Activated CD8-positive, alpha-beta T cell treated with anti-CD3 and anti-CD28 coated beads, Interleukin-2, amount 10 ng/mL, durations not matched to agents 7 days and 5 days (primary cell): ENCODE measurements at places on chromosomes 16 and 17.

DNA sequence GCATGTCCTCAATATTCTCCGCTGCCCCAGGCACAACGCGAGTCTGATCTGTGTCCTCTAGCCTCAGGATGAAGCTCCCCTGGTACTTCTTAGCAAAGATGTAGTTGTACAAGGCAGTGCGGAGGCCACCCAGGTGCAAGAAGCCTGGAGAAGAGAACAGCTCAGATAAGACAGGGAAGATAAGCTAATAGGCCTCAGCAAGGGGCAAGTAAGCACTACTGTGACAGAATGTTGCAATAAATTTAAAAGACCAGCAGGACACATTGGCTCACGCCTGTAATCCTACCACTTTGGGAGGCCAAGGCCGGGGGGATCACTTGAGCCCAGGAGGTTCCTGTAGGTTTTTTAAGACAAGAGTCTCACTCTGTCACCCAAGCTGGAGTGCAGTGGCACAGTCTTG is 5.0 kb downstream of the EARS2 start:
- no peak for DNase-seq
- H3K36me3 ChIP-seq = peaks cover 24% of the 10 kb centered on the region
- peaks cover 17% of the 10 kb centered on the region for H3K4me1 ChIP-seq
- no peak overlapping the region for H3K4me3 ChIP-seq
- no peak overlapping the region for H3K27ac ChIP-seq
- no peaks in the 10 kb centered on the region for H3K27me3 ChIP-seq

- H3K36me3 ChIP-seq = peaks cover 70% of the 10 kb centered on the region
- H3K4me1 ChIP-seq = peaks cover 78% of the 10 kb centered on the region
- H3K4me3 ChIP-seq = peak overlapping the region; percentile 46
- no peaks in the 10 kb centered on the region for H3K27me3 ChIP-seq
Observed at GRCh38 chr17:2253362-2253761, 50.2 kb downstream of the SMG6 start.

GRCh38 chr17:65794572-65794971 is 233.1 kb upstream of the AXIN2 start:
- H3K27ac ChIP-seq = no peak overlapping the region
- peaks cover 4% of the 10 kb centered on the region for H3K27me3 ChIP-seq
- no peak overlapping the region for H3K4me3 ChIP-seq
- no peaks in the 10 kb centered on the region for H3K4me1 ChIP-seq
- DNase-seq = no peak

DNA sequence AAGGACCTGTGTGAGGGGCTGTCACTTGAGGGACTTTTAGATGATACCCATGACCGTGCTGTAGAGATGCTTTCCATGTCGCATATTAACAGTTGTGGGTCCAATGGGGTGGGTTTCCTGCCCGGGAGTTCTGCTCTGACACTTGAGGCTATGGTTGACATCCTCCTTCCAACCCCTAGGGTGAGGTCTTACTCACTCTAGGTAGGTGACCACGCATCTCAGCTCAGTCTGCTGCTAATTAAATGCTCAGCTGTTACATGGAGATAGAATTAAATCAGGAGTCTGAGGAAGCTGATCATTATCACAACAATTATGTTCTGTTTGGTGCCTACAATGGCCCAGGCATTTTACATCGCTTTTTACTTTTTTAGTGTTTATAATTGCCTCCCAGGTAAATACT is 40.2 kb downstream of the OSBPL7 start:
- H3K27ac ChIP-seq = no peak overlapping the region
- H3K27me3 ChIP-seq = peaks cover 44% of the 10 kb centered on the region
- no peak for DNase-seq

GRCh38 chr17:73657473-73658116 is 13.3 kb upstream of the SDK2 start:
- H3K27me3 ChIP-seq = peaks cover 9% of the 10 kb centered on the region
- H3K4me1 ChIP-seq = peaks cover 4% of the 10 kb centered on the region
- peaks cover 5% of the 10 kb centered on the region for H3K36me3 ChIP-seq
- H3K27ac ChIP-seq = no peak overlapping the region

- peaks cover 27% of the 10 kb centered on the region for H3K36me3 ChIP-seq
- peak within 1 kb of the TSS; percentile 71 for H3K27ac ChIP-seq
- peaks cover 40% of the 10 kb centered on the region for H3K4me1 ChIP-seq
- peak; percentile 66 for DNase-seq
- H3K4me3 ChIP-seq = peak within 1 kb of the TSS; percentile 72
- H3K27me3 ChIP-seq = peaks cover 19% of the 10 kb centered on the region
Observed at GRCh38 chr16:84647828-84648594, at the start of gene KLHL36. Gene KLHL36 (plus strand): TSS chr16:84648511. CDS start chr16:84650868, 2,357 bp downstream.

- peaks cover 9% of the 10 kb centered on the region for H3K4me1 ChIP-seq
- no peak for DNase-seq
- H3K27me3 ChIP-seq = peaks cover 3% of the 10 kb centered on the region
- no peak overlapping the region for H3K27ac ChIP-seq
- no peak overlapping the region for H3K4me3 ChIP-seq
Observed at GRCh38 chr16:87454391-87454790, 38.4 kb downstream of the ZCCHC14 start.

DNA sequence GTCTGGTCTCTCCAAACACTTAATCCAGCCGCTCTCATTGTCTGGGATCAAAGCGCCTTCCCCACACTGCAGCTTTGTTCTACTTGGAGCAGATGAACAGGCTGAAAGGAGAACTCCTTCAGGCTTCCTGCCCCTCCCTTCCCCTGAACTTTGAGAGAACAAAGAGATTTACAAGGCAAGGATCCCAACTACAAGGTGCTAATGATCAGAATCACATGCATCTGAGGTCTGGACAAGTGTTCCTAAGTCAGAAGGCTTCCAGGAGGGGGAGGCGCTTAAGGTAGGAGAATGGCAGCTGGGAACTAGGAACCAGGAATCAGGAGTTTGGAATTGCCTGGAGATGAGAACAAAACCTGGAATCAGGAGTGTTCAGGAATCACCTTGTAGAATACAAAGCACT is 606.3 kb upstream of the CDH11 start:
- H3K4me1 ChIP-seq = no peaks in the 10 kb centered on the region
- no peaks in the 10 kb centered on the region for H3K36me3 ChIP-seq
- H3K4me3 ChIP-seq = no peak overlapping the region
- no peak for DNase-seq
- no peak overlapping the region for H3K27ac ChIP-seq

- peak; percentile 55 for DNase-seq
- peak overlapping the region; percentile 40 for H3K4me3 ChIP-seq
- H3K27me3 ChIP-seq = no peaks in the 10 kb centered on the region
- H3K27ac ChIP-seq = peak overlapping the region; percentile 77
- peaks cover 95% of the 10 kb centered on the region for H3K4me1 ChIP-seq
- peaks cover 64% of the 10 kb centered on the region for H3K36me3 ChIP-seq
Observed at GRCh38 chr17:40329839-40330794, 21.1 kb downstream of the RARA start.

DNA sequence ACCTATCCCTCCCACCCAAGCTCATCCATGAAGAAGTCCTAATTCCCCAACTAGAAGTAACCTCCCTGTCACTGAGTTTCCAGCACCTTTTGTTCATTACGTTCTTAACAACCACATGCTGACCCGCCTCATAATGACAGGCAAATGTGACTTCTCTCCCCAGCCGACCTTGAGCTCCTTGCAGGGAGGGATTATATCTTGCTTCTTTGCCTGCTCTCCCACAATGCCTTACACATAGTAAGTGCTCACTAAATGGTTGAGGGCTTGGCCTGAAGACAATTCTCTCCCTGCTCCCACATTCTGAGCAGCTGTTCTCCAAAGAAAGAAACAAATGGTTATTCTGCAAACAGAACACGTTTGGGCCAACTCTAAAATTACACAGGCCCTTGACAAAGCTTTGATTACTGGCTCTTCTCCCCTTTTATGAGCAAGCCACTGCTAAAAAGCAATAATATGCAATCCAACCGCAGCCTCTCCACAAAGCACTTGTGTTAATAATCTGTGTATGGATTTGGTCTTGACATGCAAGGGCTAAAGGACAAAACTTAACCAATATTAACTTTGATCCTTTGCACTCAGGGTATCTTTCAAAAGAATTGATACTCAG is 23.2 kb downstream of the SLC39A11 start:
- no peak overlapping the region for H3K27ac ChIP-seq
- H3K4me3 ChIP-seq = no peak overlapping the region
- H3K27me3 ChIP-seq = no peaks in the 10 kb centered on the region
- H3K4me1 ChIP-seq = peaks cover under 1% of the 10 kb centered on the region

DNA sequence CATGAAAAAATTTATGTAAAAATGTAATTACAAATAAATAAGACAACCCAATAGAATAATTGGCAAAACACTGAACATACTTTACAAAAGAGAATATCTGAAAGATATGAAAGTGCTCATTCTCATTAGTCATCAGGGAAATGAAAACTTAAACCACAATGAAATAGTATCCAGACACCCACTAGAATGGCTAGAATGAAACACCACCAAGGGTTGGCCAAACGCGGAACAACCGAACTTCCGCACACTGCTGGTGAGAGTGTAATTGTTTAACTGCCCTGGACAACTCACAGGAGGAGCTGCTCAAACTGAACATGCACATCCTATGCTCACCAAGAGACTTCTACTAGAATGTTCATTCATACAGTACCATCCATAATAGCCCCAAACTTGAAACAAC is 5.8 kb upstream of the ZDHHC7 start:
- no peak overlapping the region for H3K27ac ChIP-seq
- H3K27me3 ChIP-seq = peaks cover 20% of the 10 kb centered on the region
- H3K36me3 ChIP-seq = no peaks in the 10 kb centered on the region
- no peak overlapping the region for H3K4me3 ChIP-seq
- H3K4me1 ChIP-seq = peaks cover 16% of the 10 kb centered on the region
- no peak for DNase-seq

DNA sequence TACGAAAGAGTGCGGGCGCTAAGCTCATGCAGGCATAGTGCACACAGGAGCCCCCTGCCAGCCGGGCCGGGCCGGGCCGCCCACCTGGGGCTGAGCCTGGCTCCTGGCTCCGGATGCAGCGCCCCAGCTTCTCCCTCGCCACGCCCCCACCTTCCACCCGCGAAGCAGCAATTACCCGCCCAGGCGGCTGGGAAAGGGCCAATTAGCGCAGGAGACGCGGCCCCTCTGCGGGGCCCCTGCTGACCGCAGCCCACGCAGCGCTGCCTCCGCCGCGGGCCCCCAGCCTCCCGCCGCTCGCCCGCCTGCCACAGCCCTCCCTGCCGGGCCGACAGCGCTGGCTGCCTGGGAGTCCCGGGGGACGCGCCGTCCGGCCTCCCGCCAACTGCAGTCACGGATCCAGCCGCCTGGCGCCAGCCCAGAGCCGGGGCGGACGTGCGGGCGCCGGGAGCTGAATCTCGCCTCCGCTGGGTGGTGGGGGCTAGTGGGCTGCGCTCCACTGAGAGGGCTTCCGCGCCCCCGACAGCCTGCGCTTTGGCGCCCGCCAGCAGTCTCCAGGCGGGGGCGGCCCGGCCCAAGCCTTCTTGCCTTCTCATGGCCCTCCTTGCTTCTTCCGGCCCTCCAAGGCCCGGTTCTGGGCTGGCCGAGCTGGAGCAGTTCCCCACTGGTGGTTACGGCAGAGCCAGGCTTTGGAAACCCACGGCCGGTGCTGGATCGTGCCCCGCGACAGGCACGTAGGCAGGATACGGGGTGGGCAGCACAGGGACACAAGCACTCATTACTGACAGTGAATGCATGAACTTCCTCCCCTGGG is 14.9 kb upstream of the CBFB start:
- H3K4me3 ChIP-seq = peak overlapping the region; percentile 89
- H3K27me3 ChIP-seq = no peaks in the 10 kb centered on the region
- peaks cover 68% of the 10 kb centered on the region for H3K4me1 ChIP-seq
- peak; percentile 89 for DNase-seq
- peak overlapping the region; percentile 96 for H3K27ac ChIP-seq
- H3K36me3 ChIP-seq = peaks cover 17% of the 10 kb centered on the region

- peak; percentile 82 for DNase-seq
- peaks cover 28% of the 10 kb centered on the region for H3K4me1 ChIP-seq
- peak overlapping the region; percentile 85 for H3K27ac ChIP-seq
Observed at GRCh38 chr17:63419949-63420867, 25.9 kb downstream of the CYB561 start.

GRCh38 chr17:83171661-83172060 is 92.3 kb downstream of the METRNL start:
- H3K36me3 ChIP-seq = peaks cover 2% of the 10 kb centered on the region
- no peak overlapping the region for H3K27ac ChIP-seq
- no peak for DNase-seq
- H3K4me3 ChIP-seq = no peak overlapping the region

DNA sequence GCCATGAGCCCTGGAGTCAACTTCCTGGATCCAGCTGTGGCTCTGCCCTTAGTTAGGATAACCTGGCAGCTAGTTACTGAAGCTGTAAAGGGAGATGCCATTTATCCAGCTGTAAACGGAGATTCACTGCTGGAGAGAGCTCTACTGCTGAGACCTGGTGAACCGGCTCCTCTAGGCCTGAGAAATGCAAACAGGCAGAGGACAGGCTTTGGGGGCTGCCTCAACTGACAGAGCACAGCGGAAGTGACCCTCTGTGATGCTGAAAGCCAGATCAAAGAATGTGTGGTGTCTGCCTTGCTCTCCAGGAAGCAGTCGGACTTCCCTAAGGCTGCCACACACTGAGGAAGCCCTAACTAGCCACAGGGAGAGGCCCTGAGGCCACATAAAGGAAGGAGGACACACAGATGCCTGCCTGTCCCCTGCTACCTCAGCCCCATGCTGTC is 21.9 kb upstream of the GPRC5C start:
- no peaks in the 10 kb centered on the region for H3K36me3 ChIP-seq
- H3K4me1 ChIP-seq = peaks cover 11% of the 10 kb centered on the region
- H3K27ac ChIP-seq = peak overlapping the region; percentile 20
- DNase-seq = no peak
- peaks cover 3% of the 10 kb centered on the region for H3K27me3 ChIP-seq

- H3K27ac ChIP-seq = peak overlapping the region; percentile 15
- no peak for DNase-seq
- H3K36me3 ChIP-seq = peaks cover 15% of the 10 kb centered on the region
Observed at GRCh38 chr16:51155199-51155607, 4.1 kb upstream of the SALL1 start.

GRCh38 chr17:4947411-4948165 is 742 bp downstream of the PFN1 start:
- peaks cover 54% of the 10 kb centered on the region for H3K36me3 ChIP-seq
- H3K4me1 ChIP-seq = peaks cover 51% of the 10 kb centered on the region
- peak; percentile 84 for DNase-seq
- H3K4me3 ChIP-seq = peak overlapping the region; percentile 97
- H3K27ac ChIP-seq = peak overlapping the region; percentile 99

DNA sequence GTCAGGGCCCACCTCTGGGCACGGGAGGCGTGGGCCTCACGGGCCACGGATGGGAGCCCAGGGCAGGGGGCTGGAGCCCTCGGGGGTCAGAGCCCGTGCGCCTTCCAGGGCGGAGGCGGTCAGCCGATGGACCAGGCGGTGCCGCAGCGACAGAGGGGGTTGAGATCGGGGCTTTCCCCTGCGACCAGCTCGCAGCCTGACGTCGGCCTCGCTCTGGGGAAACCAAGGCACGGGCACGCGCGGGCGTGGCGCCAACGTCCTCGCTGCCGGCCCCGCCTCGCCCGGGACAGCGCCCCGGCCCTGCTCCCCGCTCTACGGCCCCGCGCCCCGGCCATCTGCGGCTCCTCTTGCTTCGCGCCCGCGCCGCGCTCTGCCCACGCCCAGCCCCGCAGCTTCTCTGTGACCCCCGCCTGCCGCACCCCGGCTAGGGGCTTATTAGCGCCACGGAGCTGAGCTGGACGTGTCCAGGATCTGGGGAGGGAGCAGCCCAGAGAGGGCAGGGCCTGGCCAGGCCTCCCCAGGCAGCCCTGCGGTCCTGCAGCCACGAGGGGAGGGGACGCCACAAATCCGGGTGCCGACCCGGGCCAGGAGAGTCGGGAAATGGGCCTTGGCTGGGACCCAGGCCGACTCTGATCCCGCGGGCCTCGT is 13.5 kb downstream of the ACTG1 start:
- H3K4me1 ChIP-seq = peaks cover 9% of the 10 kb centered on the region
- no peaks in the 10 kb centered on the region for H3K36me3 ChIP-seq
- no peak for DNase-seq
- peaks cover 13% of the 10 kb centered on the region for H3K27me3 ChIP-seq

- no peaks in the 10 kb centered on the region for H3K4me1 ChIP-seq
- DNase-seq = no peak
- H3K27ac ChIP-seq = no peak overlapping the region
- H3K27me3 ChIP-seq = peaks cover 3% of the 10 kb centered on the region
Observed at GRCh38 chr16:26177438-26177837, 485.7 kb downstream of the HS3ST4 start.
